Activated CD8-positive, alpha-beta memory T cell treated with anti-CD3 and anti-CD28 coated beads, Interleukin-2, amount 50 U/mL, for 4 hours (primary cell): ENCODE measurements at places on chromosomes 6 and 20.

DNA sequence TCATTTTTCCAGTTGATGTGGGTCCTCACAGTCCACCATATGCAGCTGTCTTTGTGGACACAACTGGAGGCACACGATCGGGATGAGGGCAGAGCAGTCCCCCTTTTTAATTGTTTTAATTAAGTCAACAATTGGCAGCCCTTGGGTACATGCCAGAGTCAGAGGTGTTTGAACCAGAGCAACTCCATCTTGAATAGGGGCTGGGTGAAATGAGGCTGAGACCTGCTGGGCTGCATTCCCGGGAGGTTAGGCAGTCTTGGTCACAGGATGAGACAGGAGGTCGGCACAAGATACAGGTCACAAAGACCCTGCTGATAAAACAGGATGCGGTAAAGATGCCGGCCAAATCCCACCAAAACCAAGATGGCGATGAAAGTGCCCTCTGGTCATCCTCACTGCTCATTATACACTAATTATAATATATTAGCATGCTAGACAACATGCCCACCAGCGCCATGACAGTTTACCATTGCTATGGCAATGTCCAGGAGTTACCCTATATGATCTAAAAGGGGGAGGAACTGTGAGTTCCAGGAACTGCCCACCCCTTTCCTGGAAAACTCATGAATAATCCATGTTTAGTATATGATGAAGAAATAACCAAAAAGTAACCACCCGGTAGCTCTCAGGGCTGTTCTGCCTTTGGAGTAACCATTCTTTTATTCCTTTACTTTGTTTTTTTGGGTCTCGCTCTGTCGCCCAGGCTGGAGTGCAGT is 31.8 kb upstream of the BLCAP start:
- DNase-seq = no peak

- DNase-seq = no peak
Measured at GRCh38 chr6:127459231-127459641, at the start of gene KIAA0408. Gene KIAA0408, minus strand, starts transcription at chr6:127459389. Its CDS starts 5,408 bp downstream, at chr6:127453981.

DNA sequence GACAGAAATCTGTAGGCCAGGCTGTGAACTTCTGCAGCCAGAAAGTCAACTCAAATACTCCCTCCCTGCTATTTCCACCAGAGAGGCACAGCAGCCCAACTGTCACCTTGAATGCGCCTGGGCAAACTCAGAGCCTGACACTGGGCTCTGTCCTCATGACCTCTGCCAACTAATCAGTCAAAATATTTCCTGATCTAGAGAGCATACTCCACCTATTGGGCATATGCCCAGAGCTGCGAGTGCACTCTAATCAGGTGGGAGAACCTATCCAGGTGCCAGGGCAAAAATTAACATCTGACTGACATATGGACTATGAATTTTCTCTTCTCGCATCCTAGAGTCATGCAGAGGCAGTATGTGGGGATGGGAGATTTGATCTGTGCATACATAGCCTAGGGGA is 406.3 kb upstream of the RUNX2 start:
- no peak for DNase-seq

GRCh38 chr6:135655055-135655454 is 157.5 kb upstream of the AHI1 start:
- no peak for DNase-seq

DNA sequence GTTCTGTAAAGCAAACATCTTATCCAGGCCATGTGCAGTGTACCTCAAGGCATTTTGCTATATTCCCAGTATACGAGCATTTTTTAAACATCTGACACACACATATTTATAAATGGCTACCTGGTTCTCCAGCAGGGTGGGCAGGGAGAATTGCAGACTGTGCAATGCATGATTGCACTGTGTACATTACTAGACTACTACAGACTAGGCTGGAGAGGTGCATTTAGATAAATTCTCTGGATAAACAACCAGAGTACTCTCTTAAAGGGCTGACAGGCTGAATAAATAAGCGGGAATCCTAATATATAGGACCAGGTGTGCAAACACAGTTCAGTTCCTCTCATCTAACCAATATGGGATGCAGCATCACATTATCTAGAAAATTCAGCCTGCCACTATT is 428.3 kb upstream of the ARID1B start:
- DNase-seq = no peak

GRCh38 chr6:16279243-16279642 is 40.9 kb downstream of the GMPR start:
- no peak for DNase-seq

GRCh38 chr6:164749221-164750064 is 560.0 kb downstream of the C6orf118 start:
- DNase-seq = no peak

DNA sequence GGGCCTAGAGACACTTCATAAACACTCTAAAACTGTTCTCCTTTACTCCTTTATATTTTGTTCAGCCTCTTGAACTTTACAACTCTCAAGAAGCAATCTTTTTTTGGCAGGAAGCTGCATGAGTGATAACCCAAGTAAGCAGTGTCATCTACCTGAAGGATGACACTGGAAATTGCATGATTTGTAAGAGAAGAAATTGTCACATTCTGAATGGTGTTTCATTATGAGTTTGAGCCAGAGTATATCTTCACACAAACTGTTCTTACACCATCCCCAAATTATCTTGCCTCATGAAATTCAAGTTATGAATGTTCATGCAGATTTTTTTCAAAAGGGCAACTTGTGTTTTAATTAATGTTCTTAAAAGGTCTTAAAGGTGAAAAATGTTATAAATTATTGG is 799.3 kb downstream of the TBC1D32 start:
- no peak for DNase-seq

GRCh38 chr20:38168791-38169589 is 3.9 kb upstream of the TGM2 start:
- no peak for DNase-seq

DNA sequence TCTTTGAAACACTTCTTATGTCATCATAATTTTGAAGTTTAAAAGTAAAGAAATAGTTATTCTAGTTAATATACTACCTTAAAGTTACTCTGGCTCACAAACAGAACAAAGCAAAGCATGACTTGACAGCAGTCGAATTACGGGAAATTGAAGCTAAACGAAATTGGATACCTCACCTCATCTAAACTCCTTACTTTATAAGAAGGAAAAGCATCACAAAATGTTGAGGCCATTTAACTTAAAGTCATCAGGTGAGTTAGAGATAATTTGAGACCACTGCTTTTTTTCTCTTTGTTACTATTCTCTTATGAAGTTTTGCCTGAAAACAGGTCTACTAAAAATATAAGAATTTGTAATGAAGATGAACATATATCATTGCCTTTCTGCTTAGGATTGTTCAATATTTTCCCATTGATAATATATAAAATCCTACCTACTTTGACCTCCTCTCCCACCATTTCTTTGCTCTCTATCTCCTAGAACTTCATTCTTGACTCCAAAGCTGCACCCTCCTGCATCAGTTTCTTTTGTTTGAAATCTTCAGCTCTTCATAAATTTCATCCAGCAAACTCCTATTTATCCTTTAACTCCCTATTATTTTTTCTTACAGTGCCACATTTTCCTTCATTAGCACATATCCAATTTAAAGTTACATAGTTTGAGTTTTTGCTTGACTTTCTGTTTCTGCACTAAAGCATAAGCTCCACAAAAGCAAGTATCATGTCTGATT is 510.7 kb upstream of the ZNF337 start:
- no peak for DNase-seq

GRCh38 chr6:134848076-134848475 is 101.8 kb downstream of the ALDH8A1 start:
- DNase-seq = no peak

- no peak for DNase-seq
Measured at GRCh38 chr6:53679446-53679933, 13.9 kb upstream of the KLHL31 start.

GRCh38 chr6:161195386-161195785 is 78.5 kb downstream of the AGPAT4 start:
- no peak for DNase-seq

DNA sequence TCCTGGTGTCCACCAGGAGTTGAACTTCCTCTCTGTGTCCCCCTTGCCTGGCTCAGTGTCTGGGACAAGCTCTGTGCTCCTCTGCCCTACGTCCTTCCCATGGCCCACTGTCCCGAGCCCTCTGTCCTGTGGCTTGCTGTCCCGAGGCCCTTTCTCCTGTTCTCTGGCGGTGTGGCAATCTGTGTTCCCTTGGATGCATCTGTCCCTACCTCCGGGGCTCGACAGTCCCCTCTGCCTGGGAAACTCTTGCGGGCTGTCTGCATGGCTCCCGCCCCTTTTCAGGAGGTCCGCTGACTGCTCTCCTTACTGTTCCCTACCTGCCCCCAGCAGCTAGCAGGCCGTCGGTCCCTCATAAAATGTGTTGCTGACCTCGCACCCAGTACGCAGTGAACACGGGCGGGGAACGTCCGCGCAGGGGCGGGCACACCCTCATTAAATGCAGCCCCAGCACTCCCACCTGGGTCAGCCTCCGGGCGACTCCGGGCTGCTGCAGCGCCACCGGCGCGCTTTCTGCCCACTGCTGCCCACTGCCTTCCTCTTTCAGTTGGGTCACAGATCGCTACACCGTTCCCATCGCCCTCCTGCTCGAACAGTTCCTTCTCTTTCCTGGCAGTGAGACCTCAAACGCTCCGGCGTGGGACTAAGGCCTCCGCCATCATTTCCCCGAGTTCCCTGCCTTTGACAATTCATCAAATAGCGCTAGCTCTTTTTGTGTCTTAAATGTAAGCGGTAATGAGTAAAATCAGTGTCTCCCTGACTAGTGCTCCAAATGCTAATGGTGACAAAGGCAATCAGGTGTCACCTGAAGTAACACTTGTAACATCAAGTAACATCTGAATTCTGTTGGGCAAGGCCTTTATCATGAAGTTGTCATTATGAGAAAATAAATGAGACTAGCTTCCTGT is 60.5 kb downstream of the RSPH3 start:
- no peak for DNase-seq

DNA sequence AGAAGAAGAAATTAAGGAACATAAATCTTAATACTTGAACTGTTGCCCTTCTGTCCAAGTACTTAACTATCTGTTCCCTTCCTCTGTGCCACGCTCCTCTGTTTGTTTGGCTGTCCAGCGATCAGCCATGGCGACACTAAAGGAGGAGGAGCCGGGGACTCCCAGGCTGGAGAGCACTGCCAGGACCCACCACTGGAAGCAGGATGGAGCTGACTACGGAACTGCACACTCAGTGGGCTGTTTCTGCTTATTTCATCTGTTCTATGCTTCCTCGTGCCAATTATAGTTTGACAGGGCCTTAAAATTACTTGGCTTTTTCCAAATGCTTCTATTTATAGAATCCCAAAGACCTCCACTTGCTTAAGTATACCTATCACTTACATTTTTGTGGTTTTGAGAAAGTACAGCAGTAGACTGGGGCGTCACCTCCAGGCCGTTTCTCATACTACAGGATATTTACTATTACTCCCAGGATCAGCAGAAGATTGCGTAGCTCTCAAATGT is 17.1 kb downstream of the IRF4 start:
- no peak for DNase-seq

DNA sequence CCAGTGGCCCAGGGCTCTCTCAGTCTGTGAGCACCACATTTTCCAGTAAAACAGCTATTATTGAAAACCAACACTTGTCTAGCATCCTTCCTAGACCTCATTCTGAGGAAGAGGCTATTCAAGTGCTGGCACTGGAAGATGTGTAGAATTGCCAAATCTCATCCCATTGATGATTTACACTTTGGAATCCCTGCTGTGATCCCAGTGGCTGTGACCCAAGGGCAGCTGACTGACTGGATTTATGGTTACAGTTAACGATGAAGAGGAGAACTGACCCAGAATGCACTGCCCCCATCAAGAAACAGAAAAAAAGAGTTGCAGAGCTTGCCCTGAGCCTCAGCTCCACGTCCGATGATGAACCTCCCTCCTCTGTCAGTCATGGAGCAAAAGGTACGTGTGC is 2.4 kb downstream of the CMTR1 start:
- DNase-seq = no peak

GRCh38 chr6:136403110-136403980 is 113.7 kb upstream of the BCLAF1 start:
- DNase-seq = no peak

GRCh38 chr6:130955755-130956154 is 107.3 kb downstream of the EPB41L2 start:
- no peak for DNase-seq

GRCh38 chr20:58521763-58522162 is 6.6 kb upstream of the APCDD1L start:
- no peak for DNase-seq

DNA sequence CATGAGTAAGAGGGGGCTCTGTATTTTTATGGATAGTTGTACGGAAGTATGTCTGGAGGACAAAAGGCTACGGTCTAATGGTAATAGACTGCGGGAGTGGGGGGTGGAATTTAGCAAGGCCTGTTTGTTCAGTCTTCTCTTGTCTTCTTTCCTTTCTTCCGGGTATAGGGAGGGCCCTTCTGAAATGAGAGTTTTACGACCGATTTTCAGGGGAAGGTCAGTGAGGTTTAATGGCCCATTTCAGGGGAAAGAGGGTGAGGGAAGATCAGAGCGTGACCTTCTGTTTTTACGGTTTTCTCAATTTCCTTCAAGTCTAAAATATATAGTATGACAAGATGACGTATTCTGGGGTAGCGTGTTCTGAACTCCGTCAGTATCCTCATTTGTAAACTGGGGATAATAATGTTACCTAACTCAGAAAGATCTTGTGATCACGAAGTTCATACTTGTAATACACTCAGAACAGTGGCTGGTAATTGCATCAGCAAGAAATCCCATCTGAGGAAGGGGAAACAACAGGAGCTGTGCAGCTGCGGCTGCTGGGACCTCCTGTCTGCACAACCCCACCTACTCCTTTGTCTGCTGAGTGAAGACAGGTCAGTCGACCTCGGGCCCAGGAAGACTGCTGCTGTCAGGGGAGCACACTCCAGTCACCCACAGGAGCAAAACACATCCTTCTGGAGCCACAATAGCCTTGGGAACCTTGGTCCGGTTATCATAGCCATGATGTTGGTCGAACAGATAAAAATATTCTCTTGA is 90.4 kb downstream of the MAP3K7 start:
- DNase-seq = no peak

DNA sequence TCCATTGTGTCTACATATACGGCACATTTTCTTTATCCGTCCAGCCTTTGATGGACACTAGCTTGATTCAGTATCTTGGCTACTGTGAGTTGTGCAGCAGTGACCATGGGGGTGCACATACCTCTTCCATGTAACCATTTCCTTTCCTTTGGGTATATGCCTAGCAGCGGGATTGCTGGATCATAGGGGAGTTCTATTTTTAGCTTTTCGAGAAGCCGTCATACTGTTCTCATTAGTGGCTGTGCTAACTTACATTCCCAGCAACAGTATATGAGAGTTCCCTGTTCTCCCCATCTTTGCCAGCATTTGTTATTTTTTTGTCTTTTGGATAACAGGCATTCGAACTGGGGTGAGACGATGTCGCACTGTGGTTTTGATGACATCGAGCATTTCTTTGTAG is 395.0 kb downstream of the SMOC2 start:
- DNase-seq = no peak

GRCh38 chr6:52020945-52021570 is 66.4 kb downstream of the PKHD1 start:
- DNase-seq = no peak

- DNase-seq = no peak
Measured at GRCh38 chr6:123001540-123001939, 5.5 kb downstream of the CLVS2 start.

- no peak for DNase-seq
Measured at GRCh38 chr20:43959079-43959919, 44.6 kb downstream of the TOX2 start.

GRCh38 chr6:40256224-40256623 is 322.0 kb upstream of the MOCS1 start:
- DNase-seq = no peak
